Putamen (tissue), 1 donor: ENCODE measurements at places on chromosomes 6 and 20.

- no peak for DNase-seq
Observed at GRCh38 chr20:62208795-62209755, 11.0 kb downstream of the HRH3 start.

GRCh38 chr6:26544473-26544872 is 6.3 kb downstream of the HMGN4 start:
- DNase-seq = no peak

DNA sequence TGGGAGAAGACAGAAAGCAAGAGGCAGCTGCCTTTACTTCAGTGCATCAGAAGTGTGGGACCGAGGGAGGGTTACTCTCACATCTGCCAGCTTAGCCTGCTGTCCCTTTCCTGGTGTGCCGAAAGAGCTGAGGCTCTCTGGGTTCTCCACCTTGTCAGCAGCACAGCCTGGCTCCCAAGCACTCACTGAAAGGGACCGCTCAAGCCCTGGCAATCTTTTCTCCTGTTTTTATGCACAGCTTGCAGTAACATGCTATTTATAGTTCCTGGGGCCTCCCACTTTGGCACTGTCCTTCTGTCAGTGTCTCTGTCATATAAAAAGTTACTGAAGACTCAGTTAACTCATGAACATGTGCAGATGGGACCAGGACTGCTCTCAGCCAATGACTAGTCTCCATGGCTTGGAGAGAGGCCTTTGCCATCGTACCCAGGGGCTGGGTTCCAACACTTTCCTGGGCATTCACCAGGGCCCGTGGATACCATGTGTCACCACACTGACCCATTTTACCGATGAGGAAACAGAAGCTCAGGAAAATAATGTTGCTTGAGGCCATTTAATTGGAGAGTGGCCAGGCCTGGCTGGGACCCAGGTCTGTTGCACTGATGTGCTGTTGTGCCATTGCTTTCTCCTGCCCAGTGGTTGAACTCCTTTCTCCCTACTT is 46.2 kb downstream of the PANK2 start:
- DNase-seq = no peak

DNA sequence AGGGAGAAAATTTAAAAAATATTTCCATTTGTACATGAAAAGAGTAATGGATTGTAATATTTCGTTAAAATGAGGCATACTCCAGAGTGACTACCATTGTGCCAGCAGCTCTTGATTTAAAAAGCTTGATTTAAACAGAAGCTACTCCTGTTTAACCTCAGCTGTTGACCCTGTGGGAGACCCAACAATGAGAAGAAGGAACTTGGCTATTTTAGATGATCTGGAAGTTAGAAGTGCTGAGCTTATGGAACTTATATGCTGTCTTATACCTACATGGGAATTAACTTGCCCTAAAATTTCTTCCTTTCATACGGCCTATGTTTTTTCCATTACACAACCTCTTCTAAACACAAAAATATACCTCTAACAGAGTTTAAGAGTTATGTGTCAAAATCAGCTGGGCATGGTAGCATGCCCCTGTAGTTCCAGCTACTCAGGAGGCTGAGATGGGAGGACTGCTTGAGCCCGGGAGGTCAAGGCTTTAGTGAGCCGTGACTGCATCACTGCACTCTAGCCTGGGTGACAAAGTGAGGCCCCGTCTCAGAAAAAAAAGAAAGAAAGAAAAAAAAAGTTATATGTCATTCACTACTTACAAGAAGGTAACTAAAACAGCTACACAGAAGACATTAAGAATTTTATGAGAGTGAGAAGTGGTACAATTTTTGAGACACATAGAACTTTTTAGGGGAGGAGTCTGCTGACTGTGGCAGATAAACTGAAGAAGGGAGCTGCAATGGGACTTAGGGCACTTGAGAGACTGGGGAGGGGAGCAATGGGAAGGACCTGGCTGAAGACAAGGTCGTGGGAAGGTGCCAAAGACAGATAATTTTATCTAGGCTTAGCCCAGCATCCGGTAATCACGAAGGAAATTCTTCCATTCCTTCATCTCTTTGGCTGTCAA is 139.9 kb downstream of the MYB start:
- DNase-seq = no peak

DNA sequence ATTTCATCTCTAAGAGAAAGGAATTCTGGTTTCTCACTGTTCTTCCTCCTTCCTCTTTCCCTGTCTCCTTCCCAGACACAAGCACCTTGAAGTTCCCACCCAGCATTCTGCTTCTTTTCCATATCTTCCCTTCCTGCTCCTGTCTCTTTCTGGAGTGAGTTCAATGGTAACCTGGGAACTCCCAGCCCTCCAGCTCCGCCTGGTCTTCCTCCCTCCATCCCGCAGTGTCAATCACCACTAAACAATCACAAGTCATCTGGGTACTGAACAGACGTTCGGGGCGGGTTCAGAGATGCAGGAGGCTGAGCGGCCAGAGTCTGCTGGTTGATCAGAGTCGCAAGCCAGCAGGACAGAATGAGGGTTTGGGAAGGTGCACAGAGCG is 7.7 kb downstream of the TTBK1 start:
- DNase-seq = no peak

DNA sequence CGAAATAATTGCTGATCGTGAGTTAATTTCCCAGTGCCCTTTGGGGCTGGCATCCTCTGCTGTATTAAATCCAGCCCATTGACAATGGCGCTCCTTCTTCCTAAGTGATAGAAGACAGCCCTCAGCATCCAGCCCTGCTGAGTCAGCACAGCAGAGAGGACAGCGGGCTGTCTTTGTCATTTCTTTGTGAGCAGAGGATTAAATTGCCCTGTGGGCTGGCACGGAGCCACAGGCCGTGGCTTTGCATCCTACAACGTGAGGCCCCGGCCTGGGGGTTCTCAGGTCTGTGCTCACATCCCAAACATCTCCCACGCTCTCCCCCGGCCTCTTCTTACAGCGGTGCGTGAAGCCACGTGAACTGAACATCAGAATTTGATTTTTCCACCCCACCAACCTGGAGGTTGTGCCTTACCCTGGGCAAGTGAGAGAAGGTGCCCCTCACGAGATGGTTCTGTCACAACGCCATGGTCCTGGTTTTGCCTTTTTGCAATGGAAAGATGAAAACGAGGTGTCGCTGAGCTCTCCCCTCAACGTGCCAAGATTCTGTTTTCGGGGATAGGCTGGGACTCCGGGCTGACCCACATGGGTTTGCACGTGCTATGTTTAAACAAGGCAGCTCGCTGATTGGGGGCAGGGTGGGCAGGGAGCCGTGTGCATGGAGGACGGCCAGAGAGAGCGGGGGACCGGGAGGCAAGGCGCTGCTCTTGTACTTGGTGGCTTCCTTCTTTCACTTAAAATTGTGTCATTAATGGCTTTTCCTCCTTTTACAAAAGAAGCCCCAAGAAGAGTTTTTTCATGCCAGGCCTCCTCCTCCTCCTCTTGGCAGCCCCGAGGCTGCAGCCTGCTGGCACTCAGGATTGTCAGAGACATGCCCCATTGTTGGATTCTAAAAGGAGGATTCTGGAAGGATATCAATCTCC is 19.5 kb downstream of the CDH4 start:
- no peak for DNase-seq
